ENCODE measurements at places on chromosomes 12 and 14. TPM values are rescaled to one million over a fixed set of nuclear protein-coding genes. Genes with fewer than 3 reads are reported as not detected.
A peak's percentile ranks its signal among the peaks of the same experiment; 100 is the strongest.

DNA sequence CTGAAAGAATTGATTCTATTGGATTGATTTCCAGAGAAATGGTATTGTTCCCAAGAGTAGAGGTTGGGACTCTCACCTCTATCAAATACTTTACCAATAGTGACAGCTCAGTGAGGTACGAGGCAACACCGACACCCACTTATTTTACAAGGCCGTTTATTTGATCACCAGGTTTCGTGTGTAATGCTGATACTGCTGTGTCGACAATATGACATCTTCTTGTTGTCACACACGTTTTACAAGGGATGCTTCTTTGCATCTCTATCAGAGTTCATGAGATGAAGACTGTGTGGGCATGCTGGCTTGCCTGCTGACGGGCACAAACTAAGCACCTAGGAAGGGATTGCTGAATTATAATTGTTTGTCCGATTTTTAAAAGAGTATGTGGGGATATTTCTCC, 217.8 kb upstream of the EGLN3 start:
- no peak for DNase-seq
- no peaks in the 10 kb centered on the region for H3K27me3 ChIP-seq
- no peaks in the 10 kb centered on the region for H3K36me3 ChIP-seq
- no peak overlapping the region for H3K4me3 ChIP-seq

GRCh38 chr12:24778486-24779304, 170.2 kb downstream of the BCAT1 start:
- H3K36me3 ChIP-seq: no peaks in the 10 kb centered on the region
- H3K4me1 ChIP-seq: peaks cover 11% of the 10 kb centered on the region
- no peaks in the 10 kb centered on the region for H3K27me3 ChIP-seq
- no peak overlapping the region for H3K4me3 ChIP-seq
- H3K27ac ChIP-seq: no peak overlapping the region

Gene CKAP4
- total RNA-seq: 40.3 TPM

- H3K4me1 ChIP-seq: peaks cover 38% of the 10 kb centered on the region
- no peaks in the 10 kb centered on the region for H3K27me3 ChIP-seq
- H3K27ac ChIP-seq: no peak overlapping the region
- no peak overlapping the region for H3K4me3 ChIP-seq
- H3K36me3 ChIP-seq: no peaks in the 10 kb centered on the region
- no peak for DNase-seq
Measured at GRCh38 chr14:22433069-22433468, 156.0 kb downstream of the DAD1 start.

- H3K27me3 ChIP-seq: no peaks in the 10 kb centered on the region
- peaks cover 28% of the 10 kb centered on the region for H3K36me3 ChIP-seq
- no peak overlapping the region for H3K4me3 ChIP-seq
- H3K4me1 ChIP-seq: peaks cover 10% of the 10 kb centered on the region
Measured at GRCh38 chr12:66118240-66118891, 12.2 kb downstream of the LLPH start.

GRCh38 chr14:95547272-95547625, 12.4 kb downstream of the GLRX5 start:
- no peak for DNase-seq
- H3K27ac ChIP-seq: no peak overlapping the region
- no peaks in the 10 kb centered on the region for H3K27me3 ChIP-seq
- H3K36me3 ChIP-seq: peaks cover 12% of the 10 kb centered on the region
- no peak overlapping the region for H3K4me3 ChIP-seq

DNA sequence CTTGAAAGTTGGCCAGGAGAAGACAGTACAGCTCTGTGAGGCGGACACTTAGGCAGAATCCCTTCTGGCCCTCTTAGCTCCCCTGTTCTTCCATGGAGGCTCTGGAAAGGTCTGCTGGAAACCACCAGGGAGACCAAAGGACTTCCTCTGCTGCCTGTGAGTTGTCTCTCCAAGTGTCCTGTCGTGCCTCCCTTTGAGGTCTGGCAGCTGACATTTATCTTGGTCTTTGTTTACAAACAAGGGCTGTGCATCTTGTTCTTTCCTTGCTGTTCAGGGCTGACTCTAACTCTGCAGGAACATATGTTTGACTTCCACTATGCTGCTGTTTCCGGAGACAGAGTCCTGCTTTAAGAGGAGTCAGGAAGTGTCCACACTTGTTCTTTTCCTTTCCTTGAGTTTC, 159.9 kb upstream of the FRMD6 start:
- no peak overlapping the region for H3K27ac ChIP-seq
- H3K27me3 ChIP-seq: no peaks in the 10 kb centered on the region
- H3K4me1 ChIP-seq: no peaks in the 10 kb centered on the region

DNA sequence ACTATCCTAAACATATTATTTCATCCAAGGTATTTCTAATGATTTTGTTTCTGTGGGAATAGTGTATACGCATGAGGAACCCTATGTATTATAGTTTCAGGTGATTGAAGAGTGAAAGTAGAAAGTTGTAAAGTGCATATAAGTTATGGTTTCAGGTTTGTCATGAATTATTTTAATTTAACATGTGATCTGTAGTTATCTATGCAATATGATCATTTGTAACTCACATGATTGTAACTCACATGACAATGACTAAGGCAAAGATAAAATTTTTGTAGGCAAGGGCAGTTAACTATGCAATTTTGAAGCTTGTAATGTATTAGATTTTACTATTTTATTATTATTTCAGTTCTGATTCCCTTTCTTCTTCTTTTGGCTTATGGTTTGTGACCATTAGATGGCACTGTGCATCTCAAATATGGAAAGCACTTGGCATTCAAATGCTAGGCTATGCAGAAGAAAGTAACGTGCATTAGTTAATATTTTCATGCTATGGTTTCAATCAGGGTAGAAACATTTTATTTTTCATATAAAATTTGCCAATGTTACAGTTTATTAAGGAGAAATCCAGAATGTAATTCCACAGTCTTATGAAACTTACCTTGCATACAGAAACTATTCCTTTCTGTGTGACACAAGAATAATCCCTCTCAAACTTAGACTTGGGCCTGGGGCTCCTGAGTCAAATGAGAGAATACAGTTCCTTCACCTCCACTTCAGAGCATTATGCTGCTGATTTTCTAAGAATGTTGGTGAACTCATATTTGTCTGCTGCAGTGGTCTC, 15.8 kb upstream of the TMEM30B start:
- DNase-seq: no peak
- no peaks in the 10 kb centered on the region for H3K27me3 ChIP-seq
- no peak overlapping the region for H3K4me3 ChIP-seq
- H3K36me3 ChIP-seq: no peaks in the 10 kb centered on the region

Gene KMT2D
- 102 TPM for total RNA-seq

- no peaks in the 10 kb centered on the region for H3K27me3 ChIP-seq
- H3K4me3 ChIP-seq: no peak overlapping the region
- no peaks in the 10 kb centered on the region for H3K36me3 ChIP-seq
- H3K27ac ChIP-seq: no peak overlapping the region
- no peak for DNase-seq
Measured at GRCh38 chr12:91441993-91442952, 259.7 kb upstream of the DCN start.

- no peak for DNase-seq
- no peaks in the 10 kb centered on the region for H3K27me3 ChIP-seq
- no peak overlapping the region for H3K27ac ChIP-seq
- H3K4me3 ChIP-seq: no peak overlapping the region
- H3K36me3 ChIP-seq: peaks cover 15% of the 10 kb centered on the region
Measured at GRCh38 chr12:51077930-51078329, 5.5 kb downstream of the CSRNP2 start.

Gene ATF7
- total RNA-seq: 54.0 TPM

DNA sequence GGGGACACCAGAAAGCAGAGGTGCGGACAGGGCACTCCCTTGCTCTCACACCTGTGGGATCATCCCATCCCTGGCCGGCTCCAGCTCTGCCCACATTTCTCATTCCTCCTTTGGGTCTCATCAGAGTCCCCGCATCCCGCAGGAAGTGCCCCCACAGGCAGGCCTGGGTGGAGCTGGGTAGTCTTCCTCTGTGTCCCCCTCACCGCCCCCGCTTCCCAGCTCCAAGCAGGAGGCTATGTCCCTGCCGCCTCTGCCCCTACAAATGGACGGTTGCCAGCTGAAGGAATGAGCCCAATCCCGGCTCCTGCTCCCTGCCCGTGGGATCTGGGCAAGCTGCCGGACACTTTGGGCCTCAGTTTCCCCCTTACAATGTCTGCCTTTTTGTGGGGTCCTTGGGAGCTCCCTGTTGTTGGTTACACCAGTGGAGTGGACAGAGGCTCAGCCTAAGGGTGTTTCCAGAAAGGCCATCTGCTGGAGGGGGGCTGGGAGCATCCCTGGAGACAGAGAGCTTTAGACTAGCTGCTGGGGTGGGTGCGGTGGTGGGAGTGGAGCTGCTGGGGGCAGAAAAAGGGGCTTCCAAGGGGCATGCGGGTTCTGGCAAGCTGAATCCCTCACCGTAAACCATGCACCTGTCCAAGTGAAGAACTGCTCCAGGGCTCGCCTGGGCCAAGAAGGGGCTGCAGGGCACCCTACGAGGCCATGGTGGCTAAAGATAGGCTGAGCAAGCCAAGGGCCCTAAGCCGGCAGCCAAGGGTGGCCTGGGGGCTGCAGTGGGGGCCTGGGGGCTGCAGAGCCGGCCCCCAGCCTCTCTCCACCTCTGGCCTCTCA, 7.9 kb upstream of the GPR132 start:
- H3K27ac ChIP-seq: no peak overlapping the region
- no peaks in the 10 kb centered on the region for H3K27me3 ChIP-seq
- DNase-seq: no peak
- peaks cover 23% of the 10 kb centered on the region for H3K4me1 ChIP-seq
- no peak overlapping the region for H3K4me3 ChIP-seq

Gene NYNRIN
- 16.6 TPM for total RNA-seq

Gene VWF
- total RNA-seq: 729 TPM

Gene KIF26A
- total RNA-seq: 5.9 TPM

- H3K27ac ChIP-seq: no peak overlapping the region
- H3K4me1 ChIP-seq: no peaks in the 10 kb centered on the region
- H3K27me3 ChIP-seq: no peaks in the 10 kb centered on the region
- no peak for DNase-seq
- no peaks in the 10 kb centered on the region for H3K36me3 ChIP-seq
Measured at GRCh38 chr14:40371011-40371410, 938.8 kb upstream of the FBXO33 start.

- H3K4me3 ChIP-seq: no peak overlapping the region
- no peak for DNase-seq
- H3K27me3 ChIP-seq: no peaks in the 10 kb centered on the region
- no peaks in the 10 kb centered on the region for H3K4me1 ChIP-seq
Measured at GRCh38 chr14:29320286-29320685, 553.7 kb downstream of the FOXG1 start.

Gene KRT83
- not detected for total RNA-seq

GRCh38 chr12:31589598-31589903, 1.4 kb downstream of the DENND5B start:
- H3K4me3 ChIP-seq: peak overlapping the region; percentile 83
- H3K36me3 ChIP-seq: no peaks in the 10 kb centered on the region
- no peaks in the 10 kb centered on the region for H3K27me3 ChIP-seq
- DNase-seq: peak; percentile 76

Gene FSCB
- not detected for total RNA-seq

GRCh38 chr12:24487606-24488005, 461.3 kb downstream of the BCAT1 start:
- no peak overlapping the region for H3K4me3 ChIP-seq
- H3K27ac ChIP-seq: no peak overlapping the region
- no peaks in the 10 kb centered on the region for H3K27me3 ChIP-seq
- DNase-seq: no peak

- H3K4me3 ChIP-seq: no peak within 1 kb of the TSS
- H3K27ac ChIP-seq: no peak within 1 kb of the TSS
- no peaks in the 10 kb centered on the region for H3K36me3 ChIP-seq
- no peak for DNase-seq
- H3K4me1 ChIP-seq: no peaks in the 10 kb centered on the region
- peaks cover 28% of the 10 kb centered on the region for H3K27me3 ChIP-seq
Measured at GRCh38 chr14:103084021-103084919, at the start of gene LBHD2. Gene LBHD2 (plus strand): TSS chr14:103084210. CDS start chr14:103086013, 1,803 bp downstream.

DNA sequence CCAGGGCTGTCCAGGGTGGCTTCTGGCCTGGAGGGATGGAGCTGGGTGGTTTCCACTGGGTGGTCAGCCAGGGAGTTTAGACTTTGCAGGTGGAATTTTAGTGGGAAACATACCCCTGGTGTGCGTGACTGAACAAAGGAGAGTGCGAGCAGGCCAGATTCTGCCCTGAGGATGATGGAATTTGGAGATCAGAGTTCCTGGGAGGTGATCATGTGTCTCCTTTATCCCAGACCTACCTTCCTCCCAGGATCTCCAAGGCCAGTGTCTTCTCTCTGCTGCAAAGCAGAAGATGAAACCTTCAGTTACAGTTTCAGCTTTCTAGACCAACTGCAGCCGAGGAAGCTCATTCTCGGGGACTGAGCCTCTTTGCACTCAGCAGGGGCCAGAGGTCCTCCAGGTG, 33.2 kb downstream of the RPH3A start:
- no peak for DNase-seq
- no peak overlapping the region for H3K27ac ChIP-seq
- H3K4me3 ChIP-seq: no peak overlapping the region
- H3K36me3 ChIP-seq: no peaks in the 10 kb centered on the region

DNA sequence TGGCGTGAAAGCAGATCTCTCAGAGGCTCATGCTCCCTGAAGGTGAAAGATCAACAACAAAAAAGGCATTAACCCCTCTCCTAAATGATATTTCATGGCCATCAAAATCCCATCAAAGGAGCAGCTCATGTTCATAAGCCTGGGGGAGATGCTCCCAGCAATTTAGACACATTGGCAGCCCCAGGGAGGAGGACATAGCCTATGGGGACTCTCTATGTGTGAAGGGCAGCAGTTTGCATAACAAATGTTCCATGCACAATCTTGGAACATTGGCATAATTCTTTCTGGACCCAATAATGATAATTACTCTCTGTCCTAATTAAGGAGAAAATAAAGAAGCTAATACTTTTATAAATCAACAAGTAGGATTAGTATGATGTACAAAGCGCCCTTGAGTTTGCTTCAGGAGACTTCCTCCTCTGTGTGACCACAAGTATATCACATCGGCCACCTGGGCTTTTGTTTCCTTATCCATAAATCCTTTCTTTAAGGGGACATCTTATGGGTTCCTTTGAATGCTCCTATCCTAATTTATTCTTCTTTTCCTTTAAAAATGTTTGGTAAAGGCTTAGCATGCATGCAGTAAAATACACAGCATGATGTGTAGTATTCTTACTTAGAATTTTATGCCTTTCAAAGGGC, 161.9 kb upstream of the PLEKHG7 start:
- H3K27ac ChIP-seq: no peak overlapping the region
- no peak for DNase-seq
- H3K27me3 ChIP-seq: no peaks in the 10 kb centered on the region
- H3K4me3 ChIP-seq: no peak overlapping the region

DNA sequence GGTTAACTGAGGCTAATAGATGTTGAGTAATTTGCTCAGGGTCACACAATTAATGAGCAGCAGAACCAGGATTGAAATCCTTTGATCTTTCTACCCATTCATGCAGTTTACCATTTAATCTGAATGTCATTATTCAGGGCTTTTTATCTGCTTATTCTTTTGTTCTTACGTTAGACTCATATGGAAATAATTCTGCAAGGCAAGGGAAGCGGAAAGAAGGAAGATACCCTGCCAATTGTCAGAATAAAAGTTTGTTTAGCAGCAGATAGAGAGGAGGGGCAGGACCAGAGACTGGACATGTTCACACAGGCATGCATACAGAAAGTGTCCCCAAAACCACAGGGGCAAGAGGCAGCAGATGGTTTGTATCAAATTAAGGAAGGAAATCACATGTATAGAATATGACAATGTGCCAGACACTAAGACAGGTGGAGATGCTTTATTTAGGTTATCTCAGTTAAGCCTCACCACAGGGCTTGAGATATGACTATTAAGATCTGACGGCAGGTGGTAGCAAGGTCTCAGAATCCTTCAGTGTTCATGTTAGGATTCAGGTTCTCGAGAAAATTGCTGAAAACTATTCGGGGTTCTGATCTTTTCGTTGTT, 29.8 kb downstream of the BRMS1L start:
- H3K4me3 ChIP-seq: no peak overlapping the region
- H3K27me3 ChIP-seq: no peaks in the 10 kb centered on the region
- no peaks in the 10 kb centered on the region for H3K36me3 ChIP-seq
- H3K27ac ChIP-seq: no peak overlapping the region
- no peak for DNase-seq

Measured in upper lobe of right lung (tissue), 1 donor.